Neural crest cell (in vitro differentiated cells): ENCODE measurements at places on chromosomes 2 and 18. TPM values are rescaled to one million over a fixed set of nuclear protein-coding genes. Genes with fewer than 3 reads are reported as not detected.

GRCh38 chr2:32623311-32623706 lies 4.5 kb upstream of the TTC27 start:
- DNase-seq = no peak

DNA sequence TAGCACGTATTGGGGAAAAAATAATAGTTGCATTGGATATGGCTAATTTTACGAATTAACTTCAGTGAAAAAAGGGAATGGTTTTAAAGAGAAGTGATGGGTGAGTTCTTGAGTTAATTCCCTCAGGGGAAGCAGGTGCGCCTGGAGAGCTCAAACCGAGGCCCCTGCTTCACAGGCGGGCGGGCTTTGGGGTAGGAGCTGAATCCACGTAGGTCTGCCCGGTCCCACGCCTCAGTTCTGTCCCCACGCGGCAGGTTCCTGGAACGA lies 44.1 kb downstream of the GORASP2 start:
- DNase-seq = no peak

DNA sequence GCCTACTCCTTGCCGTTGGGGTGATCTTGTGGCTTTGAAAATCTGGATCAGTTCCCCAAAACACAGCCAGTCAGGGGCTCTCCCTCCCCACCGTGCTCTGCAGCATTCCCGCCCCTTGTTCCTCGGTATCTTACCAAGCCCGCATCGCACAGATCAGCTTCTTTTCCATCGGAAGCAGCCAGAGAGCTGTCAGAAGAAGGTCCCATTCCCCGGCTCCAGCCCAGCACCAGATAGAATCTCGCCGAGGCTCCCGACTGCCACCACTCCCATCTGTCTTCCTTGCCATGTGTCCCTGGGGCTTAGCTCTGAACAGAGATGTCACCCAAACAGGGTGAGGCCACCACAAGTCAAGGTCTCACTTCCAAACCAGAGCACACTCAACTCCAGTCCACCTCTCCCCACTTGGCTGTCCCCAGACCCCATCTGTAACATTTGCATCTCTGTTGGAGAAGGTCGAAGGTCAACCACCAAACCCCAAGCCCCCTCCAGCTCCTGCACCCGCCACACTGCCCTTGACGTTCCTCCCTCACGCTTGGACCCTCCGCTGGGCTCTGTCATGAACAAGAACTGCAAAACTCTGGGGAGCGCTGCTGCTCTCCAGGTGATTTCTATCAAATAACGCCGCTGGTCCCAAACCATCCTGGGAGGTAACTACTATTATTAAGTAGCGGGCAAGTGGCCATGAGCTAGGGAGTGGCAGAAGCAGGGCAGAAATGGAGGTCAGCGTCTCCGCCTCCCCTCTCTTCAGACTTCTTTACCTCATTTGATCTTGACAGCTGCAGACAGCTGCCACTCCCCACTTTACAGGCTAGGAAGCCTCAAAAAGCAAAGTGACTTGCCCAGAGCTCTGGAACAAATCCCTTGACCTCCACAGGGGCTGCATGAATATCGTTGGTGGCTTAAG lies 70.0 kb upstream of the TAF1B start:
- no peak for DNase-seq

The CETN1 gene
- total RNA-seq = not detected in 2 replicates

The ZAP70 gene
- total RNA-seq = 2.4 and 2.8 TPM in 2 replicates

- DNase-seq = no peak
Measured at GRCh38 chr2:224041554-224041953, 2.5 kb upstream of the SERPINE2 start.

DNA sequence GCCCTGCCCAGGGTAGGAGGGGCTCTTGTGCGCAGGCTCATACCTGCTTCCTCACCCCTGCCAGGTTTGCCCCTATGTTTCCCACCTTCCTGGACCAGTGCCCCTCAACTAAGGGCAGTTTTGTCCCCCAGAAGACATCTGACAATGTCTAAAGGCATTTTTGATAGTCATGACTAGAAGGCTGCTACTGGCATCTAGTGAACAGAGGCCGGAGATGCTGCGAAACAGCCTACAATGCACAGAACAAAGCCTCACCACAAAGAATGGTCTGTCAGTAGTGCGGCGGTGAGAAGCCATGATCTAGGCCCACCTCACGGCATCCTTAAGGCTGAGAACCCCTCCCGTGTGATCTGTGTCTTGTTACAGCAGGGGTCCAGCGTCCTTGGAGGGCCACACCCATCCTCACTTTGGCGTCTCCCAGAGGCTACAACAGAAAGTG lies 96.0 kb downstream of the TMEM17 start:
- no peak for DNase-seq

DNA sequence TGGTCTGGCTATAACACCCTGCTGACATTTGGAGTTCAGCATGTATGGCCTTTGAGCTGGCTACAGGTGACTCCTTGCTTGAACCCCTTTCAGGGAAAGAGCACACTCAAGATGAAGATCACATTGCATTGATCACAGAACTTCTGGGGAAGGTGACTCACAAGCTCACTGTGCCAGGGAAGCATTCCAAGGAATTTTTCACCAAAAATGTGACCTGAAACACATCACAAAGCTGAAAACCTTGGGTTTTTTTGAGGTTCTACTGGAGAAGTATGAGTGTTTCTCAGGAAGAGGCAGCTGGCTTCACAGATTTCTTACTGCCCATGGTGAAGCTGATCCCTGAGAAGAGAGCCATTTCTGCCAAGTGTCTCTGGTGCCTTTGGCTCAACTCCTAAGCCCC lies 879.0 kb downstream of the CBLN2 start:
- DNase-seq = no peak

GRCh38 chr2:67974559-67975430 lies 88.0 kb downstream of the C1D start:
- DNase-seq = no peak

GRCh38 chr2:30346471-30347169 lies 100.4 kb upstream of the LCLAT1 start:
- DNase-seq = no peak

- no peak for DNase-seq
Measured at GRCh38 chr2:241379481-241380480, 23.7 kb downstream of the FARP2 start.

DNA sequence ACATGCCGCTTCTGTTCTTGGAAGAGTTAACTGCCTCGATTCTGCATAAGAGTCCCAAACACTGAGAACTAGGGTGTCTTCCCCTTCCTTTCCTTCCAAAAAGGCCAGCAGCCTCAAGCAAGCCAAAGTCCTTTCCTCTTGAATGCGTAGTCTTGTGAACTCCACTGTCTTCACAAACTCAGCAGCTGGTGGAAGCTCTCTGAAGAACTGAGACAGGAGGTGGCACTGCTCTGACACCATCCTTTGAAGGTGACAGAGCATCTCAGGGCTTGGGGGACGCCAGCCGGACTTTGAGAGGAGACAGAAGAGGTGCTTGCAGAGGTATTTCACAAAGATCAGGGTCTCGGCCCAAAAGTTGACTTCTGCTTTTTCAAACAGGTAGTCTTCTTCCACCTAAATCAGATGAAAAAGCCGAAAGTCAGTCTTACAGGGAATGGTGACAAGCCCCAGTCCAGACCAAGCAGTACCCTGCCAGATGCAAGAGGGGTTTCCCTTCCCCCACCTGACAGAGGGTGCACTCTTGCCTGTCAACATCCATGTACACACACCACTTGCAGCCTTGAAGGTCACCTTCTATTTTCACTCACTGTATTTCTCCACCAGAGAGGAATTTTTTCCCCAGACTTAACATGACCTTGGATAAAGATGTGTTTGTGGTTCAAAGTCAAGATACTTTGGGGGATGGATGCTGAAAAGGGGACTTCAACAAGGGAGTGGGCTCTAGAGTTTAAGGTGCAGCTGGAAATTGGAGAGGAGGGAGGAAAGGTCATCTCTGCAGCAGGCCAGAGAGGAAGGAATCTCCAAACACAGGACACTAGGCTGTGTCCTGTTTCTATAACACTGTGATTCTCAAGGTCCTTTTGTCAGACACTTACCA lies 4.8 kb upstream of the ZFP36L2 start:
- no peak for DNase-seq

The DSC2 gene
- total RNA-seq = 9.8 and 10.2 TPM in 2 replicates

DNA sequence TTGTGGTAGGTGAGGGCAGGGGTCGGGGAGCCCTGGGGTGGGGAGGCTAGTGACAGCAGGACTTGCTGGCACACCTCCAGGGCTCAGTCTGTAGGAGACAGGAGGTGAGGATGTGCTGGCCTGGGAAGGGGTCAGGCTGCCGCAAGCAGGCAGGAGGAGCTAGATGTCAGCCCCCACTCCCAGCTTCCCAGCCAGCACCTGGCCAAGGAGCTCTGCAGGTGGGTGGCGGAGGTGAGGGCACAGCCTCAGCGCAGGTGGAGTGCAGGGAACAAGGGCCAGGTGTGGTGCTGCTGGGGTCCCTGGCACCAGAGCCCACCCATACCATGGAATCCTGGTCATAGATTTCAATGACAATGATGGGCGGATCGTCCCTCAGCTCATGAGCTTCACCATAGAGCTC lies 2.9 kb downstream of the OTOF start:
- no peak for DNase-seq

The C1QL2 gene
- total RNA-seq = 0.14 TPM in 1 of 2 replicates, not detected in the other

The REG1B gene
- total RNA-seq = not detected in 2 replicates
